ENCODE measurements at places on chromosomes 2 and 18. TPM values are rescaled to one million over a fixed set of nuclear protein-coding genes. Genes with fewer than 3 reads are reported as not detected.

The FLACC1 gene
- 0.60 TPM for total RNA-seq

DNA sequence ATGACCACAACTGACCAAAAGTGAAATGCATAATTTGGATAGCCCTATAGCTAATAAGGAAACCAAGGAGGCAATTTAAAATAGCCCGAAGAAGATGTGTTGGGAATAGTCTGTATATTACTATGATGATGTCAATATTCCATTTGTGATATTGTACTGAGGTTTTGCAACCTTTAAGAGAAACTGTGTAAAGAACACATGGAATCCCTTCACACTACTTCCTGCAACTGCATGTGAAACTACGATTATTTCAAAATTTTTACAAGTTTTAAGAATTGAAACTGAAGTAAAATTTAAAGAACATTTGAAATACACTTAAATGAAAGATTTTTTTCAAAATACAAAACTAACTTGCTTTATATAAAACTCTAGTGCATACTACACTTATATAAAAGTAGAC is 504.3 kb upstream of the ID2 start:
- DNase-seq, result no peak

- peak; percentile 67 for DNase-seq
Observed at GRCh38 chr2:197011801-197012641, 85.5 kb upstream of the PGAP1 start.

DNA sequence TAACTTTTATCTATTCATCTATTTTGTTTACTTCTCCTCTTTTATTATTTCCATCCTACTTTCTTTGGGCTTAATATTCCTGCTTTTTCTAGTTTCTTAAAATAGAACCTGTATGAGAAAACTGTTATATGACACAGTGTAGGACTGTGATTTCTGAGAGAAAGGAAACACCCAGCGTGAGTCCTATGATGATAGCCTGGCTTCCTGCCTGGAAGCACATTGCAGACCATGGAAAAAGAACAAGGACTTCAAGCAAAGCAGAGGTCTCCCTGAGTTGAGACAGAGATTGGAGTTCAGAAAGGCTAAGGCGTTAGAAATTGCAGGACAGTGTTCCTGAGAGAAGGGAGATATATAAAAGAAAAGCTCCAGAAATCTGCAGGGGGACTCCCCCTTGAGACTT is 7.8 kb downstream of the RBM44 start:
- DNase-seq, result peak; percentile 27

- no peak for DNase-seq
Observed at GRCh38 chr2:191748059-191748461, 70.1 kb downstream of the NABP1 start.

The TNFAIP6 gene
- total RNA-seq, result 0.22 TPM
